ENCODE measurements at places on chromosomes 3 and 15. TPM values are rescaled to one million over a fixed set of nuclear protein-coding genes. Genes with fewer than 3 reads are reported as not detected.

The AMT gene
- 9.4 TPM for total RNA-seq

The SOX14 gene
- not detected for total RNA-seq

The SCAANT1 gene
- not detected for total RNA-seq

The NLGN1 gene
- 3.9 TPM for total RNA-seq

DNA sequence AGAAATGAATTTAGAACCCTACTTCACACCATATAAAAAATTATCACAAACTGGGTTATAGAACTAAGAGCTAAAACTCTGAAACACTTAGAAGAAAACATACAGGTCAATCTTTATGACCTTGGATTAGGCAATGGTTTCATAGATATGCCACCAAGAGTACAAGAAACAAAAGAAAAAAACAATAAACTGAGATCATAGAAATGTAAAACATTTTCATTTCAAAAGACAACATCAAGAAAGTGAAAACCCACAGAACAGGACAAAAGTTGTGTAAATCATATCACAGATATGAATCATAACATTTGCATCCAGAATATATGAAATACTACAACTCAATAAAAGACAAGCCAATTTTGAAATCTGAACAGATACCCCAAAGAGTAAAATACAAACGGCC, 72.4 kb downstream of the TBL1XR1 start:
- H3K36me3 ChIP-seq, result peaks cover 8% of the 10 kb centered on the region
- no peak for DNase-seq
- no peaks in the 10 kb centered on the region for H3K27me3 ChIP-seq

DNA sequence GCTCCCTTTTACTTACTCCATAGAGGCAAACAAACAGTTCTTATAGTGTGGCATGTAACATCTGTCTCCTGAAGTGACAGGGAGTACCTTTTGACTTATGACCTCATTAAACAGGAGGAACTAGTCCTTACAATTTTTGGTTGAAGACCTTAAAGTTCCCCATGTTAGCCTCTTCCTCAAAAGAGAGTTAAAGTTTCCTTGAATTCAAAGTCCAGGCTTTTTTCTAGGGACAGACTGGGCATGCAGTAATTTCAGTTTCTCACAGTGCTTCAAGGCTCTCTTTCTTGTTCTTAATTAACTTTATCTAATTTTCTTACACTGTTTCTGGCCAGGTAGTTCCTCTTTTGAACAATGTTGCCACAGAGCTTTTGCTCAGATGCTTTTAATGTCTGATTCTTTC, 12.1 kb downstream of the GOLM2 start:
- H3K4me3 ChIP-seq, result no peak overlapping the region
- DNase-seq, result no peak
- peaks cover 14% of the 10 kb centered on the region for H3K4me1 ChIP-seq
- H3K36me3 ChIP-seq, result peaks cover 11% of the 10 kb centered on the region
- H3K27me3 ChIP-seq, result no peaks in the 10 kb centered on the region

GRCh38 chr15:56040081-56041035, 46.9 kb upstream of the NEDD4 start:
- H3K4me1 ChIP-seq, result peaks cover 13% of the 10 kb centered on the region
- H3K36me3 ChIP-seq, result no peaks in the 10 kb centered on the region
- H3K4me3 ChIP-seq, result no peak overlapping the region
- H3K27me3 ChIP-seq, result no peaks in the 10 kb centered on the region
- peak overlapping the region; percentile 90 for H3K27ac ChIP-seq

DNA sequence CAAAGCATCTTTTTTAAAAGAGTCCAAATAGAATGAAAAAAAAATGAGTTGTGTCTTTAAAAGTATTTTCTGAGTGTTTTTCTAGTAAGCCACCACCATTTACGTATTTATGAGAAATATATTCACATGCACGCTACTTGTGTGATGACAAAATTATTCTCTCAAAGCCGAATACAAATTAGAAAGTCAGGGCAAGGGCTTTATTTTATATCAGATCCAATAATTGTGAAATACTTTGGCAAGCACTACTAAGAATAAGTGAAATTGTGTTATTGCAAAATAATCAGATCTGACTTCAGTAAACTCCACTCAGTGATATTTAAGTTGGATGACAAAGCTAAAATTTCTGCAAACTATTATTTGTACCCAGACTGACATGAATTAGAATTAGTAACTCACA, 589.3 kb upstream of the KCNMB2 start:
- no peak for DNase-seq
- H3K4me3 ChIP-seq, result no peak overlapping the region
- H3K27me3 ChIP-seq, result no peaks in the 10 kb centered on the region
- no peak overlapping the region for H3K27ac ChIP-seq
- H3K36me3 ChIP-seq, result peaks cover 2% of the 10 kb centered on the region

DNA sequence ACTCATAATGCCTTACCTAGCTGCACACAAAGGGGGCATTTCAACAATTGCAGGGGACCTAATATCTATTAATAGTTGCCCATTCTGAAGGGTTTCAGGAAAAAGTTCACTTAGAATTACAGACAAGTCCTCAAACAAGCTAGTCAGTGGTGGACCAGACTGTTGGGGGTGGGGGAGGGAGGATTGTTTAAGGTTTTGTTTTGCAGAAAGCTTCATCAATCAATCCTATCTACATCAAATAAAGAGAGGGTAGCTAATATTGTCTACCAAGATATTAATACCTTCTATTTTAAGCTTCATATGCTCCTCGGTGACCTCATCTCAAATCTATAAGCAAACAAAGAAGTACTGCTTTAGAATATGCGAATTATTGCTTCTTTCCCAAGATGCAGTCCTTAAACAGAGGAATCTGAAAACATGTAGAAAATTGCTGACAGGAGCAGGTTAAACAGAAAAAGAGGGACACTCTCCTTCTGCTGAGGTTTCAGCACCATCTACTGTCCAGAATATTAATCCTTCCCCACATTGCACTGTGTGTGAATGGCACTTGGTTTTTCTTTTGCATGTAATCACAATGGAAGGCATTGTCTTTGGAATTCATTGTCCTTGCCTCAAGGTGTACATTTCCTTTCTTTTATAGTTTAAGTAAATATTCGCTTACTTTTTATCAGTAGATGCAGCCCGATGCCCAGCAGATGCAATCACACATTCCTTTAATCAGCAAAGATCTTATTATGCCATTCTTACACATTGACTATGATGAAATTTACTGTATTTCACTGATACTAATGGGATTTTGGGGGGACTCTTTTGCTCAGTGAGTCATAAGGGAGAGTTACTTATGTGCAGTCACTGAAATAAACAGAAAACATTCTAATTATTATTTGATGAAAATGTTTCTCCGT, 94.7 kb downstream of the IL5RA start:
- no peak overlapping the region for H3K27ac ChIP-seq
- no peak overlapping the region for H3K4me3 ChIP-seq
- no peaks in the 10 kb centered on the region for H3K36me3 ChIP-seq

GRCh38 chr15:60520825-60521368, 42.0 kb upstream of the ICE2 start:
- H3K36me3 ChIP-seq, result peaks cover 8% of the 10 kb centered on the region
- no peak overlapping the region for H3K4me3 ChIP-seq
- no peak overlapping the region for H3K27ac ChIP-seq
- H3K4me1 ChIP-seq, result peaks cover 21% of the 10 kb centered on the region
- no peak for DNase-seq
